ENCODE measurements at places on chromosomes 2 and 18.

GRCh38 chr2:72140621-72140960 is 7.1 kb downstream of the CYP26B1 start:
- DNase-seq, result no peak

DNA sequence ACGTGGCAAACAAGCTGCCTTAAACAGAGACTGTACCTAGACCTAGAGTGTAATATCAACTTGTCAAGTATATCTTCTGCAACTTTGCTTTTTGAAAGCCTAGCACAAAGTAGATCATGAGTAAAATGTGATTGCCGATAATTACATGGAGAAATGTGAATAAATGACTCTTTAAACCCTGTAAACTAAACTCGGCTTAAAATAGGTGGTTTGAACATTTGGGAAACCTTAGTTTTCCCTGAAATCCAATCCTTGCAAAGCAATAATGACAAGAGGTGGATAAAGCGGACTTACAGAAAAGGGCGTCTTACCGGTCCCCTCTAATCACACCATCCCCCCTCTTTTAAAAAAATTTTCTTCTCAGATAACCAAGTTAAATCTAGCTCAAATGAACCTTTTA is 549 bp upstream of the PSMD14 start:
- DNase-seq, result no peak

DNA sequence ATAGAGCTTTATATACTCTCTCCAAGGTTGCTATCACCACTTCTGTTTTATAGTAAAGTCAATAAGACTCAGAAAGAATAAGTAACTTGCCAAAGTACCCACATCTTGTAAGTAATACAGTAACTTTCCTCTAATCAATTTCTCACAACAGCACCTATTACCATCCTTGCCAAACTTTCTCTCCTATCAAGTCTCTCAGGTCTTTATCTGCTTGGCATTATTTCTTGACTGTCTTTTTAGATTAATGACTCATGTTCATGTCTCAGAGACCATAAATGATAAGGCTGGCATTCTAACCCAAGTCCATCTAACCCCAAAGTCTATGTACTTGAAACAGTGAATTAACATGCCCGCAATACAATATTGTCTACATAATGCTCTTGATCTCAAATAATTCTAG is 618.0 kb upstream of the ZEB2 start:
- no peak for DNase-seq

GRCh38 chr2:240156435-240157146 is 16.1 kb upstream of the OTOS start:
- DNase-seq, result no peak

- no peak for DNase-seq
Measured at GRCh38 chr2:120592084-120592483, 143.6 kb upstream of the GLI2 start.

DNA sequence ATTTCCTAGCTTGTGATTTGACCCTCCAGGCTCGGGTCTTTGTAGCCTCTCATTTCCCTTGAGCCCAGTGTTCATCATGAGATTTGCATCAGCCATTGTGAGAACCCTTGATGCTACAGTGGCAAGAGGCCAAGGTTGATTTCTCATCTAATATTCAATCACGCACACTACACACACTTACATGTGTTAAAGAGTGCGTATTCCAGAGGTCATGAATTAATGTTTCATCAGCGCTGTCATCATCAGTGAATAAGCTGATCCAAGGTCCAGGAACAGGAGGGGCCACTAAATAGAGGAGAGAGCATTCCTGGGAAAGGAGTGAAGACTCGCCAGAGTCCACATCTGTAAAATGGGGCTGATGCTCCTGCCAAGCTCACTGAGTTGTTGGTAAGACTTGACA is 276.1 kb upstream of the SIX2 start:
- no peak for DNase-seq

GRCh38 chr2:43050866-43051265 is 175.5 kb downstream of the ZFP36L2 start:
- DNase-seq, result no peak

- DNase-seq, result no peak
Measured at GRCh38 chr2:191171708-191172355, 21.0 kb upstream of the STAT4 start.

DNA sequence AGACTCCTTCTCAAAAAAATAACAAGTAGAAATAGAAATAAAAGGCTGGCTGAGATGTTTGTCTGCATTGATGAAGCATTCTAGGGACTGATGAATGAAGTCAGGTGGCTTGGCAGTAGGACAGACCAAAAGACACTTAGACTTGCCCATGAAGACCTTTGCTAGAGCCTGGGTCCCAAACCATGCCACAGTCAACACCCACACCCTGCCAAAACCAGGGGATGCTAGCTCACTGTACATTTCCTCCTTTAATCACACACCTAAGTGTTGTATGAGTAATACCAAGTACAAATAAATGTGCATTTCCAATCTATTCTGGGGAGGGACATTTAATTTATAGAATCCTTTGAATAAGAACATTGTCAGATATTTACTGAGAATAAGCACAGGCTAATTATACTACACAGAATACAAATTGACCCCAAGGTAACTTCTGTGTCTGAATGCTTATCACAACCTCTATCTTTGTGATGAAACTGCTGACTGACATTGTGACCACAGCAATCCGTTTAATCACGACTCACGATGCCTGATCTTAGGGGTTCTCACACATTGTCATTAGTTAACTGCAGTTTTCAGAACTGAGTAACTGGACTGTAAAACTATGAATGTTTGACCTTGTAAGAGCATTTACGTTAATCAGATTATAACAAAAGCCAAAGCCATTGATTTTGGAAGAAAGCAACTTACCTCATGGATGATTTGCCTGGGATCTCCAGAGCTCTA is 10.5 kb upstream of the NOL10 start:
- DNase-seq, result no peak

DNA sequence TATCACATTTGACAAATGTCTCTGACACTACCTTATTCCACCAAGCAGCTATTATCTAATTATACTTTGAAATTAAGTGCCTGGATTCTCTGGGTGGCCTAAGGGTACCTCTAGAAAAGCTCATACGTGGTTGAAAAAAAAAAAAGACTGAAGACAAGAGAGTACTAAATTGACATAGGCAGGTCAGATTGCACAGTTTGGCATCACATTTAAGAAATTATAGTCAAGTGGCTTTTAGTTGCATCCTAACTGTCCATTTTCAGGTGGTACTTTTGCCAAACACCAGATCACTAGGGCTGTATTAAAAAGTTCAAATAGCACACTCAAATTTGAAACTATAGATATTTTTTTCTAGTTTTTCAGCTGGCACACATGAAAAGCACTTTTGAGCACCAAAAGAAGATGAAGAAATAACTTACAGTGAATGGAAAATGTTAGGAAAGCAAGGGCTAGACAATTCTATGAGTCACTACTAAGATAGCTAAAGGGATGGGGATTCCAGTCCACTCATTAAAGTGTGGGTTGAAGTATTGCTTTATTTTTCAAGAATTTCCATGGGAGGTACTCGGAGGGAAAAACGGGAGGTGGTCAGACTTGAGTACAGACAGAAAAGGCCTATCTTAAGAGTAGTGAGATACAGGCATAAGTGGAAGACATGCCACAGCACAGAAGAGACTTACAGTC is 106.5 kb upstream of the COL5A2 start:
- no peak for DNase-seq

DNA sequence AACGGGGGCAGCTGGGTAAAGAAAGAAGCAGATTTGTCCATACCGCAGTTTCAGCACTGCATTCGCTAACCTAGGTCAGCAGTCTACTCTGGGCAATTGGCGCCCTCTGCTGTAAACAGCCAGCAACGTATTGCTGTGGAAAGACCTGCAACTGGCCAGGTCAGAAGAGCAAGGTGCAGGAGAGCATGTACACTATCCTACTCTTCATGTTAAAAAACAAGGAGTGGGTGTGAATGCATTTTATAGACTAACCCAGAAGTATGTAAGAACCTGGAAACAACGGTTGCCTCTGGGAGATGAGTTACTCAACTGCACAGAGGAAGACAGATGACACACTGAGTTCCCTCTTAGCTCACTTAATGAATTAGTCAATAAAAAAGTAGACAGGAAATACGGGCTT is 6.2 kb downstream of the MRPS5 start:
- peak; percentile 18 for DNase-seq

All from DMS153 (cell line).